ENCODE measurements at places on chromosomes 1 and 21.

DNA sequence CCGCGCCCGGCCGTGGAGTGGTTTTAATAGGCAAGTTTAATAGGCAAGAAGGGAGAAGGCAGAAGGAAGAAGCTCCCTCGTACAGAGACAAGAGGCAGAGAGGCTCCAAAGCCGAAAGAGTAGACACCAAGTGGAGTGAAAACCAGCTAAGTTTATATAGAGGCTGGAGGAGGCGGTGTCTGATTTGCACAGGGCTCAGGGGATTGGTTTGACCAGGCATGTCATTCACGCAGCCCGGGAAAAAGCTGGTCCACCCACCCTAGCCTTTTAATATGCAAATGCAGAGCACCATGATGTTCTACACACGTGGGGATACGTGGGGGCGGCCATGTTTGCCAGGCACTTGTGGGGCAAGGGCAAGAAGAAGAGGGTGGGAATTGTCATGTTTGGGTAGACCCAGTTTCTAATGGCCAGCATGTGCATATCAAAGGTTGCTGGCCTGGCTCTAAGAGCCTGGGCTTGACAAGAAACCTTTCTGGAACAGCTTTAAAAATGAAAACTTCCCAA, 18.0 kb upstream of the SOD1 start:
- DNase-seq = no peak

DNA sequence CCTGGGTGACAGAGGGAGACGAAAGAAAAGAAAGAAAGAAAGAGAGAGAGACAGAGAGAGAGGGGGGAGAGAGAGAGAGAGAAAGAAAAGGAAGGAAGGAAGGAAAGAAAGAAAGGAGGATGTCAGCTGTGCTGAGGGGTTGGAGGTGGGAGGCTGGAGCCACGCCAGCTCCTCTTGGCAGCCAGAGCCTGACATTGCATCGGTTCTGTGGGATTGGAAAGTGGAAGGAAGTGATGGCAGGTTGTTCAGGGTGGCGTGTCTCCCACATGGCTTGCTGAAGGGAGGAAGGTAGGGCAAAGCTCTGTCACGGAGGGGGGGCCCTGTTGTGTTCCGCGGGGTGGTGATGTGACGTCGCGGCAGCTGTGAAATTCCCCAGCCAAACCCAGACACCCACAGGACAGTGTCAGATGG, 30.7 kb downstream of the EIF2D start:
- no peak for DNase-seq

DNA sequence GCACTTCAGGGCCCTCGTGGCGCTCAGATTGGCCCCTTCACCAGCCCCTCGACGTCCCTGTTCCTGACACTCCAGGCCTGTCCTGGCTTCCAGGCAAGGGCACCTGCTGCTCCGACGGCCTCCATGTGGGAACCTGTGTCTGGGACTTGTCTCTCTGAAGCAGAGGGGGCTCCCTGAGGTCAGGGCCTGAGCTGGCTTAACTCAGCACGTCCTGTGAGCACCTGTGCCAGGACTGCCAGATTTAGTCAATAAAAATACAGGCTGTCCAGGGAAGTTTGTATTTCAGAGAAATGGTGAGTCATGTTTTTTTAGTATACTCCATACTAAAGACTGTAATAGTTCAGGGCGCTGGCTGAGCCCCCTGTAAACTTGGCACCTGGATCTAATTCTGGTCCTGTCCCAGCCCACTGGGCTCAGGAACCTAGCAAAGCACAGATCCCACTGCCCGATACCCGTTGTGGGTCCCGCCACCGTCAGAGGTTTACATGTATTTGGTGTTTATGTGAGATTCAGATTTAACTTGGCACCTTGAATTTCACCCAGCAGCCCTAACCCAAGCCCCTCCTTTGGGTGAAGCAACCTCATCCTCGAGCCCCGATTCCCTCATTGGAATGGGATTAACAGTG, 109.9 kb upstream of the IFFO2 start:
- no peak for DNase-seq

GRCh38 chr1:94611681-94612475, 70.3 kb upstream of the F3 start:
- no peak for DNase-seq

GRCh38 chr21:33914188-33914587, 1.4 kb downstream of the ATP5PO start:
- no peak for DNase-seq

DNA sequence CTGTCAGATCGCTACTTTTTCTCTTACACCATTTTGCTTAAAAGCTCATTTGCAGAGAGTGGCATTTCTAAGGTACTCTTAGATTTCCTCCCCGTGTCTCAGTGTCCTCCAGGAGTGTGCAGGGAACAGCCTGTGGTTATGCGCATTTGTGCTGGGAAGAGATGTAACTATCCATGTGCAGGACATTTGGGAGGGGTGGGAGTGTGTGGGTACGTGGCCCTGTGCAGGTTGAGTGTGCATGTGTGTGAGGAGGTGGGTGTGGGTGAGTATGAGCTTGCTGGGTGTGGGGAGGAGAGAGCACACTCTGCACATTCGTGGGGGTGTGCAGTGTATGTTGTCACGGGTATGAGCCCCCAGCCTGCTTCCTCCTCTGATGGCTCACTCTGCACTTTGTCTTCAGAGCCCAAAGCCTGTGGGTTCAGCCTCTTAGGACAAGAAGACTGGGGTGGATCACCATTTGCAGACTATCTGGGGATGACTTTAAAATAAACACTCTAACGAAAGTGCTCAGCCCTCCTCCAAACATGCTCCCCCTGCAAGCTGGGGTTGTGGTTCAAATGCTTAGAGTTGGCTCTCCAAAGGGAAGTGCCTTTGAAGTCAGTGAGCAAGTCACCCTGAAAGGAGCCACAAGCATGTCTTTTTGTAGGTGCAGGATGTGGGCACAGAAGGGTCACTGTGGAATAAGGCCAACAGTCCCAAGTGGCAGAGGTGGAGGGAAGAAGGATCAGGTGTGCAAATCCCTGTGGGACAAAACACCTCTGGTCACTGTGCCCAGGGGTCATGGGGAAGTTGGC, 295.4 kb downstream of the RRAGC start:
- DNase-seq = no peak

DNA sequence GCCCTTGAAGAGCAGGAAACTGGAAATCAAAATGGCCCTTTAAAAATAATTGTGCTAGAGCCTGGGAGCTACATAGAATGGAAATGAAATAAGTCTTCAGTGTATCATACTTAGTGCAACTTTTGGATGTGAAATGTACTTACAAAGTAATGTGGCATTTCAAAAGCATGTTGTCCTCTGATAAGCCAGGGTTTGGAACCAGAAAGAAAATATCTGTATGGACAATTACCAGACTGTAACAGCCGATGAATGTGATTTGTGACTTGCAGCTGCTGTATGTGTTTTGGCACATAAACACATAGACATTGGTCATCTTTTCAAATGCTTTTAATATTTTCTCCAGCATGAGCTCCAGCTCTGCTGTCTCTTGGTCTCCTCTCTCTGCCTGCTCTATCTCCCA, 546.4 kb downstream of the OMA1 start:
- no peak for DNase-seq

DNA sequence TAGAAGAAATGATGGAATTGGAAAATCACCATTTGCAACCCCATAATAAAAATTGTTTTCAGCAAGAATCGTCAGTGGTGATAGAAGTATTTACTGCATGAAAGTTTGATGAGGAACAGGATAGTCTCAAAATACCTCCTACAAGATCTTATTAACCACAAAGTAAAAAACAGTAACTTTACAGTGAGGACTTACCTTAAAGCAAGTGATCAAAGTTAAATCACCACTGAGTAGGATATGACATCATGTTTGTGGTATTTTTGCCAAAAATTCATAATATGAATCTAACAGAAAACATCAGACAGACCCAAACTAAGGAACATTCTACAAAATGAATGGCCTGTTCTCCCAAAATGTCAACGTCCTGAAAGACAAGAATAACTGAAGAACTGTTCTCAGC, 19.9 kb downstream of the ALDH9A1 start:
- no peak for DNase-seq

DNA sequence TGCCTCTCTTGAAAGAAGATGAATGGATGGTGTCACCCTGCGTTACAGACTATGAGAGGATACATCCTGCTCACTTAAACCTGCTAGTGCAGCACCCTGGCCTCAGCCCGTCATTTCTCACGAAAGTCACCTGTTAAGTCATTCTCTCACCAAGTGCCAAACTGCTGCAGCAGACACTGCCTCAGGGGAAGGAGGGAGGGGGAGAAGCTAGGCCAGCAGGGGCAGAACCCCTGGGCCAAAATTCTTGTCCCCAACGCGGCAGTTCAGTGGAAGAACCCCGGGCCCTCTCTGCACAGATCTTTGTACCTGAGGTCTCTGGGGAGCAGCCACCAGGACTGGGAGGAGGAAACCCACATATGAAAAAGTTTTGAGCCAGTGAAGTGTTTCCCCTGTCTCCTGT, 37.6 kb downstream of the SYT6 start:
- no peak for DNase-seq

GRCh38 chr1:25994402-25995150, 3.3 kb downstream of the PAFAH2 start:
- no peak for DNase-seq

DNA sequence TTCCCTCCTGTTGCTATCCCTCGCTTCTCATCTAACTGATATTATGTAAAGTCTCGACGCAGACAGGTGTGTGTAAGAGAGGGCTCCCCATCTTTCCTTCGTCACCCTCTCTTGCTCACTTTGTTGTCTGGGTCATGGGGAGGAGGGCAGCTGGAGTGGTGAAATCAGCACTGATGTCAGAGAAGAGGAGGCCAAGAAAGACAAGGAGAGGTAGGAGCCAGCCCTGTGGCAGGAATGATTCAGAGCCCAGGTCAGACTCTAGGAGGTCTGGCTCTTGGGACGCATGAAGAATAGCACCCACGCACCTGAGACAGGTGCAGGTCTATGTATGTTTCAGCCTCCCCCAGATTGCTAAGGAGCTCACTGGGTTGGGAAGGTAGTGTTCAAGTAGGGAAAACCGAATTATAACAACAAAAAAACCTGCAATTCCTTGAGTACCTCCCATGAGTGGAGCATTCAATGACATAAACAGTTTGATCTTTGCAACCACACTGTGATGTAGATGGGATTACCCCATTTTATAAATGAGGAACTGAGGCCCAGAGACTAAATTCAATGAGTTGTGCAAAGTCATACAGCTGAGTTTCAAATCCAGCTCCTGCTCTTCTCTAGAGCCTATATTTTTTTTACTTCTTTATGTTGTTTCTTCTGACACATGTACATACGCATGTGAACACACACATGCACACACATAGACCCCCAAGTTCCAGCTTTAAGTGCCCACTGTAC, 10.4 kb downstream of the NUAK2 start:
- no peak for DNase-seq

GRCh38 chr1:201982082-201982622, 296 bp upstream of the RNPEP start:
- DNase-seq = no peak

DNA sequence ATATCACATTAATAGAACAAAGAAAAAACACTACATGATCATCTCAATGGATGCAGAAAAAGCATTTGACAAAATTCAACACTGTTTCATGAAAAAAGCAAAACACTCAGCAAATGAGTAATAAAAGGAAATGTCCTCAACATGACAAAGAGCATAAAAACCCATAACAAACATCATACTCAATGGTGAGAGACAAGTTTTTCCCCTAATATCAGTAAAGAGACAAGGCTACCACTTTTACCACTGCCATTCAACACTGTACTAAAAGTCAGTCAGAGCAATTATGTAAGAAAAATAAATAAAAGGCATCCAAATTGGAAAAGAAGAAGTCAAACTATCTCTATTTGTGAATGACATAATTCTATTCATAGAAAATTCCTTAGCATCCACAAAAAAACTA, 64.3 kb downstream of the ZNF644 start:
- DNase-seq = no peak

DNA sequence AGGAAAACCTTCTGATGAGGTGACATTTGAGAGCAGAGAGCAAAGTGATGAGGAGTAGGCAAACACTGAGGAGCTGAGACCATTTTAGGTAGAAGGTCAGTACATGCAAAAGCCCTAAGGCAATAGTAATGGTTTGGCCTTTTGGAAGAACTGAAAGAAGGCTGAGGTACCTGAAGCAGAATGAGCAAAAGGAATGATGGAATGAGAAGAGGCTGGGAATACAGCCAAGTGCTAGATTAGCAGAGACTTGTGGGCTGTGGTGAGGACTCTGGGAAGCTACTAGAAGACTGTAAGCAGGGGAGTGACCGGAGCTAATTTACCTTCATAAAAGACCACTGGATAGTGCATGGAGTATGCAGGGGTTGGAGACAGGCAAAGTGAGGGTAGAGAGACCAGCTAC, 77.9 kb downstream of the GFI1 start:
- DNase-seq = no peak

DNA sequence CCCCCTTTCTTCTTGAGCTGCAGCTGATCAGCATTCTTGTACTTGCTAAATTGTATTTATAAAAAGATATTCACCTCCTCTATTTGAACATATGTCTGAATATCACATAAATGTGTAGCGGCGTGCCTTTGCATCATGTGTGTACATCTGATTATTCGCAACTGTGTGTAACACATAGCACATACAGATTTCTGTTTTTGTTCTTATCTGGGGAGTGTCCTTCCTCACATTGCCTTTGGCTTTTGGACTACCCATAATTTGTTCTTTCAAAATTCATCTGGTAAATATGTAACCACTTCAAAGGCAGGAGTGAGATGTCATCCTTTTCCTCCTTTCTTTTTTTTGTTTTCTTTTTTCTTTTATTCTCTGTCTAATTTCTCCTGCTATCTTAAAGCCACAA, 113.6 kb downstream of the PBX1 start:
- DNase-seq = no peak

GRCh38 chr1:8891401-8891800, 12.9 kb upstream of the ENO1 start:
- no peak for DNase-seq

Data from NCI-H748 treated with DMSO at 0.1 percent for 48 hours (cell line).